ENCODE measurements at places on chromosomes 13 and 19.

DNA sequence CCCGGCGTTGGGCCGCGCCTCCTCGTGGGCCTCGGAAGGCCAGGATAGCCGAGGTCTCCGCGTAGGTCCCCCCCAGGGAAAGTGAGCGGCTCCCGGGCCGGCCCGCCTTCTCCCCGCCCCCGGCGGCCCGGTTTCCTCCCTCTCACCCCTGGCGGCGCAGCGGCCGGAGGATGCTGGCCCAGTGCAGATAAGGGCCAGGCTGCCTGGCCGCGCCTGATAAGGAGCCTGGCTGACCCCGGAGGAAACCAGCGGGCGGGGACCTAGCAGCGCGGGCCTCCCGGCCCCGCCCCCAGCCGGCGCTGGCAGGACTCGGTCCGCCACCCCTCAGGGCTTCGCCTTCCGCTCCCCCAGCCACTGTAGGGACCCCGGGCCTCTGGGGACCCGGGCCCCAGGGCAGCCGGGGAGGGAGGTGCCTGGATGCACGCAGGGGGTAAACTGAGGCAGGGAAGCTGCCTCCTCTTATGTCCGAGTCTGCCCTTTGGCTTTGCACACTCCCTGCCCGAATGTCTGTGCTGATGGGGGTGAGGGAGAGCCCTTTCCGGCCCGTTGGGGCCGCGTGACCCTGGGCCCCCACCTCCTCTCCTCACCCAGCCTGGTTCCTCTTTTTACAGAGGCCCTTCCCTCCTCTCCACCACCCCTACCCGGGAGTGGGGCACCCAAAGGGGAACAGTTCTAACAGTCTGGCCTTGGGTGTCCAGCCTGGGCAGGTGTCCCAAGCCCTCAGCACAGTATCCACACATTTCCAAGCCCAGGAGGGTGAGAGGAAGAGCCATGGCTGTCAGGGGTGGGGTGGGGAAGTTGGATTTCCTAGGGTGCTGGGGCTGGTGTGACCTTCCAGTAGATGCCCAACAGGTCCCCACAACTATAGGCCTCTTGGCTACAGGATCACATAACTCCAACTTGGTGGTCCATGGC lies at the start of gene LYL1:
TSS of gene LYL1 (minus strand) at position 193 of the 915 bp plus-strand sequence. CDS start 1,687 bp downstream, outside the sequence.
- DNase-seq, result no peak

- no peak for DNase-seq
These were observed 18.8 kb downstream of the RFX1 start for GRCh38 chr19:13987101-13987890.

GRCh38 chr19:5916181-5916708 lies 2.2 kb downstream of the CAPS start:
- no peak for DNase-seq

DNA sequence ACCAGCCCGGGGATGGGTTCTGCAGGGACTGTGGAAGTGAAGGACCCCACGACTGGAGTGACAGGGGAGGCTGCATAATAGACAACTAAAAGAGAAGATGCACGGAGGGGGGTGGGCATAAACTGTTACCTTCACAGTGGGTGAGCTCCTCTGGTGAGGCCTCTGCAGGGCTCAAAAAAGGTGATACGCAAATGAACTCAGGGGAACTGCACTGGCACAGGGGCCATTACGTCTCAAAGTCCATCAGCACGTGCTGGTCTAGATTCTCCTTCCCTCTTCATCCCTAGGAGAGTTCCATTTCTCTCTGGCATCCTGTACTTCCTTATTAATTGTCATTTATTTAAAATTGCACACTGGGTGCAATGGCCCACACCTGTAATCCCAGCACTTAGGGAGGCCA lies 8.1 kb upstream of the FFAR2 start:
- DNase-seq, result no peak

- no peak for DNase-seq
These were observed 15.3 kb downstream of the ZNF486 start for GRCh38 chr19:20182222-20182785.

DNA sequence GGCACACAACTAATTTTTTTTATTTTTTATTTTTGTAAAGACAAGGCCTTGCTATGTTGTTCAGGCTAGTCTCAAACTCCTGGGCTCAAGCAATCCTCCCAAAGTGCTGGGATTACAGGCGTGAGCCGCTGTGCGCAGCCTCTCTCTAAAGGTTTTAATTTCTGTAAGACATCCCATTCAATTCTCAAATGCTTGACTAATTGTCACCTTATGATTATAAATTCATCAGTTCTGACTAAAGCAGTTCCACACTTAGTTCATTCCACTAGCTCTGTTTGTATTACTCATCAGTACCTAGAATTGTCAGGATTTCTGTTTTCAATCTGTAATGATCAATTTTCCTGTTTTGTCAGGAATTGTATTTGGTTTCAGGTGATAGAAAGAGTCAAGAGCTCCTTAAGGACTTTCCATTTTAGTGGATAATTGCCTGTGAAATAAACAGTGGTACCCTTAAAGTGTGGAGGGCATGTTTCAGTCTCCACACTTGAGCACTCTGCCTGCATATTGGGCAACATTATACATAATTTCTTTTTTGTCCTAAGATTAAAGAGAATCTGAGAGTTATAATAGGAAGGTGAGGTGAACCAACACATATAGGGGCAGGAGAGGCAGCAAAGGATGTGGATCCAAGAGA lies 27.6 kb downstream of the GPALPP1 start:
- DNase-seq, result no peak

DNA sequence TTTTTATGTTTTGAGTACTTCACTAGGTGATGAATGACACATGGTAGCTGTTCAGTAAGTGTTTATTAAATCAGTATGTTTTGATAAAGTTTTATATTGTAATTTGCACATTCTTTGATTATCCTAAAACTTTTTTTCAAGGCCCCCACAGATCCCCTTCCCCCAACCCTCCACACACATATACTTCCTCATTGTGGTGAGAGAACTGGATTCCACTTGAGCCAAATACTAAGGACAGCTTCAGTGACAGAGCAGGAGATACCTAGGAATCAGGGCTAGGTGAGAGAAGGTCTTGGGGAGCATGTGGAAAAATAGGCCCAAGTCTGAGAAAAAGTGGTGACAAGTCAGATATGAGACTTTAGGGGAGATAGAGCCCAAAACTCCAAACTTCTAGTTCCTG lies 174.6 kb downstream of the TDRD3 start:
- DNase-seq, result no peak

- no peak for DNase-seq
These were observed 2435.9 kb upstream of the PCDH20 start for GRCh38 chr13:63851526-63851925.

DNA sequence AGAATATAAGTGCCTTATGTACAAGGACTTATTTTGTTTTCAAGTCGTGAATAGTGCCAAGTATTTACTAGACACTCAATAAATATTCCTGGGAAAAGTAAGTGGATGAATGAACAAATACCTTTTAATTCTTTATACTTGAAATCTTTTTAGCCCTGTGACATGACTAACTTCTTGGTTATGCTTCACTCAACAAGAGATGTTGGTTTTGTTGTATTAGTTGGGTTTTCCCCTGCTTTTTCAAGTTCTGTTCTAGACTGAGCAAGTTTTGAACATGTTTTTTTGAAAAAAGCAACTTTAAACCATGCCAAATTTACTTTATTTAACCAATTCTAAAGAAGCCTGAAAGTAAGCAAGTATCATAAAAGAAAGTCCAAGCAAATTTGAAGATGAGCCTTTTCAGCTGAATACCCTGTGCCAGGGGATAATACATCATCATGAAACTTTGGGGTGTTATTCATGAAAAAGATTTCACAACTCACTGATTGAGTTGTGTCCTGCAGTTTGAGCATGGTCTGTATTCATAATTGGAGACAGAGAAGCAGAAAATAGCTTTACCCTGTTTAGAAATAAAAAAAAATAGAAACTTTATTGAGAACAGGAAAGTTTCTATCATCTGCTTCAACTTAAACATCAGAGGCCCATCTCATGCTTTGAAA lies 11.1 kb downstream of the LMO7 start:
- DNase-seq, result no peak
